Brain microvascular endothelial cell (primary cell): ENCODE measurements at places on chromosomes 1 and 21.

- DNase-seq = peak; percentile 75
Measured at GRCh38 chr1:186828611-186829454, at the start of gene PLA2G4A. Gene PLA2G4A, plus strand, starts transcription at chr1:186828949. Its CDS starts 25,406 bp downstream, at chr1:186854355.

GRCh38 chr1:101071470-101071891, 45.9 kb upstream of the DPH5 start:
- DNase-seq = no peak

- DNase-seq = no peak
Measured at GRCh38 chr1:153233448-153233847, 16.1 kb downstream of the PRR9 start.

GRCh38 chr1:87091425-87091824, 177.0 kb downstream of the HS2ST1 start:
- DNase-seq = no peak

DNA sequence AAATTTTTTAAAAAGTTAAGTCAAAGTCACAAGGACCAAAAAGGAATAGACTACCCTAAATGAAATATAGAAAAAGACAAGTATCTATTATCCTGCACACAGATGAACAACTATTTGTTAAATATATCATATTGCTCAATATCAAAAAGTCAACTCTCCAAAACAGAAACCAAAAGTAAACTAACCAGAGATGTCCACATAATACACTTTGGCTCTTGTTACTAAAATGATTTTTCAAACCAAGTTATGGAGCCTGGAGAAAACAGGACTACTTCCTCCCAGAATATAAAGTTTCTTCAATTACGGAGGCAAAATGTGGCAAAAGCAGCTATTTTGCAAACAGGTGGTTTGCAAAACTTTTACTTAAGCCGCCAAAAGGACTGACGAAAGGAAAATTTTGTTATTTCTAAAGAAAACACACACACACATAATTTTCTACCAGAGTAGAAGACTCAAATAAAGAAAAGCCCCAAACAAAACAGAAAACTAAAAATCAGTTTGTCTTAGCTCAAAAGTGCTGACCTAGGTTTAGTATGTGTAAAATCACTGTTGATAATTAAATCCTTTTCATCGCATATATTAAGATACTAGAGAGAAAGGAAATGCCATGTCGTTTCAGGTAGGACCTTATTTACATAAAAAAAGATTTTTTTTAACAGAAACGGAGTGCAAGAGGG, 1.1 kb downstream of the DPYD start:
- DNase-seq = no peak

DNA sequence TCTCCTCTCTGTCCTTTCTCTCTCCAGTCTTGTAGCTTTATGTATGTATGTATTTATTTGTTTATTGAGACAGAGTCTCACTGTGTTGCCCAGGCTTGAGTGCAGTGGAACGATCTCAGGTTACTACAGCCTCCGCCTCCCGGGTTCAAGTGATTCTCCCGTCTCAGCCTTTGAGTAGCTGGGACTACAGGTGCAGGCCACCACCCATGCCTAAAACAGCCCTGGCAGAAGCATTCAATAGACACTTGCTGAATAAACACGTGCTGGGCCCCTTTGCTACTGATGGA, 2.5 kb downstream of the KIAA2013 start:
- DNase-seq = no peak

GRCh38 chr21:44869781-44870747, 3.4 kb downstream of the PTTG1IP start:
- DNase-seq = peak; percentile 93

- DNase-seq = no peak
Measured at GRCh38 chr1:113742515-113742914, 16.8 kb downstream of the PHTF1 start.

DNA sequence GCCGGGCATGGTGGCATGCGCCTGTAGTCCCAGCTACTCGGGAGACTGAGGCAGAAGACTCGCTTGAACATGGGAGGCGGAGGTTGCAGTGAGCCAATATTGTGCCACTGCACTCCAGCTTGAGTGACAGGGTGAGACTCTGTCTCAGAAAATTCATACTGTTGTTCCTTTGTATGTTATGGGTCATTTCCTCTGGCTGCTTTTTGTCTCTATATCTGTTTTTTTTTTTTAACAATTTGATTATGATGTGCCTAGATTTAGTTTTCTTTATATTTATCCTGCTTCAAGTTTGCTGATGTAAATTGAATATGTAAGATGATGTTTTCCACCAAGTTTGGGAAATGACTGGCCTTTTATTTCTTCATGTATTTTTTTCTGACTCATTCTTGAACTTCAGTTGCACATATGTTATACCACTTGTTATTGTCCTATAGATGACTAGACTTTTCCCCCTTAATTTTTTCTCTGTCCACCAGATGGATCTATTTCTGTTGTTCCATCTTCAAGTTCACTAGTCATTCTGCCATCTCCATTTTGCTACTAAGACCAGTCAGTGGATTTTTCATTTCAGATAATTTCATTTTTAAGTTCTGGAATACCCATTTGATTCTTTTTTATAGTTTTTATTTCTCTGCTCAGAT, 173.5 kb downstream of the GALNT2 start:
- no peak for DNase-seq

GRCh38 chr1:67834246-67834877, 1.1 kb upstream of the GNG12 start:
- no peak for DNase-seq

DNA sequence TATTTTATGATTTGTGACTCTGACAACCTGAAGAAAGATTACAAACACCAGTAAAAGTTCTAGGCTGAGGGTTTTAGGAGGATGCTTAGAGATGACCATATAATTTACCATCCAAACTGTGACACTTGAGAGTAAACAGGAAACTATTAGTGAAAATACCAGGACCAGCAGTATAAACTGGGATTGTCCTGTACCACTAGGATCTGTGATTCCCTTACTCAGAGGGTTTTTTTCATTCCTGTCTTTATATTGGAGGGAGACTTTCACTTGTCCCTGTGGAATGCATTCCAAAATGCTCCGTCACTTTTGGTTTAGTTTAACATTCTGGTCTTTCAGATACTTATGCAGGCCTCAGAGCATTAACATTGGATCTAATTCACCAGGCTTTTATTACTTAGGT, 482.9 kb downstream of the PTBP2 start:
- DNase-seq = no peak

DNA sequence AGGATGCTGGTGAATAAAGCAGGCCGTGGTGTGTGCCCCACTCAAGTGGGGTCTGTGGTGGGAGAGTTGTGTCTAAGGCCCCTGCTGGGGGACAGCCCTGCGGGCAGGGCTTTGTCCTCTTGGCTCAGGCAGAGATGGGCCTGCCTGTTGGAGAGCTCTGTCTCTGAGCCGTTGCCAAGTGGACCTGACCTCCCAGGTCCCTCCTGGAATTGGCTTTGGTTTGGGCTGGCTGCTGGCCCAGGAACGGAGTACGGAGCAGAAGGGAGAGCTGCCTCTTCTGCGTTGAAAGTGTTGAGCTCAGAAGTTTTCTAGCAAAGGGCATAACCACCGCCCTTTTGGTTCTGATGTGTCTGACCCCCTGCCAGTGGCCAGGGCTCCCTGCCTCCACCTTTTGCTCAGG, 153.9 kb downstream of the PEX14 start:
- DNase-seq = no peak

DNA sequence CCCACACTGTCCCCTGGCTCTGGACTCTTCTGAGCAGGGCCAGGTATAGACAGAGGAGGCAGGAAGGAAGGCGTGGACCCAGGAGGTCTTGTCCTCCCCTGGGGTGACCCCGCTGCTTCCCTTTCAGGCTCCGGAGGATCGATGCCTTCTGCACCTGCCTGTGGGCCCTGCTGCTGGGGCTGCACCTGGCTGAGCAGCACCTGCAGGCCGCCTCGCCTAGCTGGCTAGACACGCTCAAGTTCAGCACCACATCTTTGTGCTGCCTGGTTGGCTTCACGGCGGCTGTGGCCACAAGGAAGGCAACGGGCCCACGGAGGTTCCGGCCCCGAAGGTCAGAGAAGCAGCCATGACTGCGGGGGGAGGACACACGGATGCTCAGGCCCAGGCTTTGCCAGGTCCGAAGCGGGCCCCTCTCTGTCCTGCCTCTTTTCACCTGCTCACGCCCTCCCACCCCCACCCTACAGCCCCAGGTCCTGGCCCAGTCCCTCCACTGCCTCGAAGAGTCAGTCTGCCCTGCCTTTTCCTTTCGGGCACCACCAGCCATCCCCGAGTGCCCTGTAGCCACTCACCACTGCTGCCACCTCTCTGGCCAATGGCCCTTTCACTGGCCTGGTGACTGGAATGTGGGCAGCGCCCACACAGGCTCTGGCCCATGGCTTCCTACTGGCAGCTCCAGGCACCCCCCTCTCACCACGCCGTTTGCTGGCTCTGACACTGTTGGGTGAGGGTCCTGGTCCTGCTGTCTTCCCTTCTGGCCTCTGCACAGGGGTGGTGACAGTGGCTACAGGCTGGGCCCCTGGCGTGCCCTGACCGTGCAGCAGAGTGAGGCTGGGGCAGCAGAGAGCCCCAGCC, 13.5 kb downstream of the TMEM201 start:
- DNase-seq = no peak

DNA sequence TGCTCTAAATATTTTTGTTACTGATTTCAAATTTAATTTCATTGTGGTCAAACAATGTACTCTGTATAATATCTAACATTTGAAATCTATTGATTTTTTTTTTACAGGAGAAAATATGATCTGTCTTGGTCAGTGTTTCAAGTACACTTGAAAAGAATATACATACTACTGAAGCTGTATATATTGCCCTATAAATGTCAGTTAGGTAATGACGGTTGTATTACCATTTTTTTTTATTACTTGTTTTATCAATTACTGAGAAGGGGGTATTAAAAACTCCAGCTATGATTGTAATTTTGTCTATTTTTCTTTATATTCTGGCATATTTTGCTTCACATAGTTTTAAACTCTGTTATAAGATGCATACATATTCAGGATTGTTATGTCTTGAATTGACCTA, 59.7 kb upstream of the CACHD1 start:
- no peak for DNase-seq

DNA sequence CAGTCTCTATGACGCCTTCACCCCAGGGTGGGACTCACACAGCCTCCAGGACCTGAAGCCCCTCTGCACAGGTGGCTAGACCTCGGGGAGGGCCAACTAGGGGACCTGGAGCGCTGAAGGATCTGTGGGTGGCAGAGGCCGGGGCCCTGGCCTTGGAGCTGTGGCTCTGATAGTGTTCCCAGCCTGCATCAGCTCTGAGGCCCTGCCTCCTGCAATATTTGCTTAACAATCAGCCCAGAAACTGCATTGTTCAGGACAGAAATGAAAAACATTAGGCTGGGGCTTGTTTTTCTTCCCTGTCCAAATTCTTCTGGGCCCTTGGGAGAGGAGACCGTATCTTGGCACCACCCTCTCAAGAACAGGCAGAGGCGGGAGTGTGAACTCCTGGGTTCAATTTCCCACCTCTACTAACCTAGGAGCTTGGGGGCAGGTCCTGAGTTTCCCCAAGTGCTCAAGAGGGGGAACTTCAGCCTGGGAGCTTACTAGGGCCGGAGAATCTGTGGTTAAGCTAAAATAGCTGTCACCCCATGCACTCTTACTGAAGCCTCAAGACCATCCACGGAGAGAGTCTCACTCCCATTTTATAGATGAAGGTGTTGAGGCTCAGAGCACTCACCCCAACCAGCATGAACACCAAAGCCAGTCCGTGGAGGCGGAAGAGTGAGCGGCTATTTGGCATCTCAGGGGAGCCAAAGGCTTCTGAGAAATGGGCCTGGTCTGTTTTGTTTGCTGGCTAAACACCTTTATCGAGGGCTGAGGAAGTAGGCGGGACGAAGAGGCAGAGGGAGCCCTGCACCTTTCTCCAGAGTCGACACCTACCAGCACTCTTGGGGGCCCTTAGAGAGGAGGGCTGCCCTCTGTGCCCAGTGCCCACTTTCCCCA, 18.8 kb upstream of the CASZ1 start:
- DNase-seq = no peak

GRCh38 chr1:58779059-58779754, 4.6 kb downstream of the JUN start:
- no peak for DNase-seq

- no peak for DNase-seq
Measured at GRCh38 chr1:216896146-216896545, 172.9 kb upstream of the ESRRG start.

DNA sequence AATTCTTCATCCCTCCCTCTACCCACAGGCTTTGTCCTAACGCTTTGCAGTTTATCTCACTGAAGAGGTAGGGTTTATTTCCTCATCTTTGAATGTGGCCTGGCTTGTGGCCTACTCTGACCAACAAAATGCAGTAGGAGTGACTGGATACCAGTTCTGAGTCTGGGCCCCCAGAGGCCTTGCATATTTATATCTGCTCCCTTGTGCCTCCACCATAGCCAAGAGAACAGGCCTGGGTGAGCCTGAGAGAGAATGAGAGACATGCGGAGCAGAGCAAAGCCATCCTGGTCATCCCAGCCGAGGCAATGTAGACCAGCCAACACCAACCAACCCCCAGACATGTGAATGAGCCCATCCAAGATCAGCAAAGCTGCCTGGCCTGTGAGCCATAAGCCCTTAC, 30.3 kb downstream of the SMIM12 start:
- no peak for DNase-seq

- no peak for DNase-seq
Measured at GRCh38 chr1:200893411-200893901, 1.2 kb upstream of the INAVA start.

GRCh38 chr1:94142022-94142421, 21.1 kb upstream of the ABCA4 start:
- DNase-seq = no peak

DNA sequence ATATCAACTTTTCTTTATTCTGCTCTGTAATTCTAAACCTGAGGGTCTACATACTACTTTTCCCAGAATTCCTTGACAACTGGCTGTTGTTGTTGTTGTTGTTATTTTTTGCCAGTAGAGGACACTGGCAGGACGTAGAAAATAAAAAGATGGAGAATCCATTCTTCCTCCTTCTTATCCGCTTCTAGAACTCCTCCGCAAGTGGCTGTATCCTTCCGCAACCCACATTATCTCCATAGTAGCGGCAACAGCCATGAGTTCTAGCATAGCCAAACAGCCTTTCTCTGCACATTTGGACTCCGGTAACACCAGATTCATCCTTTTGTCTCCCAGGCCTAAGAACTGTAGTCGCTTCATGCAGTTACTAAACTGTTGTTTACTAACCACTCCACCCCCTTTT, 91.1 kb upstream of the CACHD1 start:
- no peak for DNase-seq

- DNase-seq = no peak
Measured at GRCh38 chr1:179545321-179545720, 30.4 kb downstream of the NPHS2 start.

- no peak for DNase-seq
Measured at GRCh38 chr1:67951014-67951413, 99.4 kb downstream of the DIRAS3 start.

DNA sequence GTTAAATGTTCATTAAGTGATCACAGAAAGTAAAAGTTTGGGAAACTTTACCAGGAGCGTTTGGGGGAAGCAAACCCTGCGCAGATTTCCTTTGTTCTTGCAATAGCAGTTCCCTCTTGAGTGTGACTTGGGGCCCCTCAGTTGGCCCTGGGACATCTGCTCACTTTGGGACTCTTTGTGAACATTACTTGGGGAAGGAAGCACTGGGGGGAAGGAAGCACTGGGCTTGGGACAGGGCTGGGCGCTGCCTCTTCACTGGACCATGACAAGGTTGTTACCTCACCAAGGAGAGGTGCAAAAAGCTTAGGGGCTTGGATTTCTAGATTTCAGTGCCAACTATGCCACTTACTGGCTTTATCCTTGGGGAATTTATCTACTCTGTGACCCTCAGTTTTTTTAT, 63.5 kb downstream of the ETS2 start:
- no peak for DNase-seq
